Activated CD8-positive, alpha-beta memory T cell treated with anti-CD3 and anti-CD28 coated beads for 48 hours (primary cell): ENCODE measurements at places on chromosomes 7 and 10.

DNA sequence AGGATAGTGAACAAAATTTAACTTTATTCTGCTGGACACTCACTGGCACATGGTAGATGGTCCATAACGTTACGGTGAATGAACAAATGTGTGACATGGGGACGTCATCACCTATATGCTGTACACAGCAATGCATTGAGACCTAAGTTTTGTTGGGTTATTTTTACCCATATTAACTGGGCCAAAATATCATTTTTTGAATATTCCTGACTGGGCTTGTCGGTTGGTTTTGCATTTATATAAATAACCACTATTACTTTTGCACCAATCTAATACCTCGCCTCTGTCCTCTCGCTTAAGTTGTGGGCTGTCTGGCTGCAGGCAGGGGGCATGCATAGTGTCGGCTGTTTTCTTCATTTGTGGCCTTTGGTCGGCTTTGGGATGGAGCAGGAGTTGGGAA is 161.7 kb downstream of the USP6NL start:
- no peak for DNase-seq

GRCh38 chr10:103645141-103646054 is 151.9 kb downstream of the NEURL1 start:
- no peak for DNase-seq

GRCh38 chr7:2523941-2524807 is 4.6 kb downstream of the LFNG start:
- no peak for DNase-seq

- no peak for DNase-seq
Observed at GRCh38 chr10:132940791-132941465, 1.4 kb downstream of the CFAP46 start.

DNA sequence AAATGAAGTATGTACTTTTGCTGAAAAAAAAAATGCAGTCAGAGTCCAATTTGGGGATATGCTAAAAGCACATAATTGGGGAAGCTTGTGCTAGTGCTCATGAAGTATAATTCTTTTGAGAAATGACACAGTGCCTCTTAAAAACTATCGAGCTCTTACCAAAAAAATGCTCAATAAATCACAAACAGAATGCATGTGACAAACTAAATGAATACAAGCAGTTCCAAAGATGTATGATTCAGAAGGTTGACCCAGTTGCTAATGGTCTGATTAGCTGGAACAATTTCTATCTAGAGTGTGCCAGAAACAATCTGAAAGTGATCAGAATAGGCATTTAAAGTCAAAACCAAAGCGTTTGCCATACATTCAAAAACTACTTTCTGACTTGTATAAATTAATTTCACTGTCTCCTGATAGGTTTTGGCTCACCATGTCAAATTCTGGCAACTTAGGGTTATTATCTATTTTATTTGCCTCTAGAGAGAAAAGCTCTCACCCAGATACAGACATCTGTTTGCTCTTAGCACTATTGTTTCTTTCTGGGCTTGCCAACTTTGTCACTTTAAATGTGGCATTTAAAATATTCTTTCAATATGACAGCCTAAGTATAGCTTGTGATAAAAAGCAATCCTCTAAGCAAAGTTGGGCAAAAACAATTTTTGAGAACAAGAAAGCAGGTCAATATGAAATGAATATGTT is 114.7 kb upstream of the AHR start:
- no peak for DNase-seq

- no peak for DNase-seq
Observed at GRCh38 chr7:44599222-44599621, 7.2 kb upstream of the OGDH start.

- no peak for DNase-seq
Observed at GRCh38 chr7:159078911-159079270, 65.8 kb downstream of the VIPR2 start.

- no peak for DNase-seq
Observed at GRCh38 chr10:1809139-1809741, 71.9 kb upstream of the ADARB2 start.

GRCh38 chr7:140121326-140121725 is 55.5 kb downstream of the KDM7A start:
- DNase-seq = no peak

DNA sequence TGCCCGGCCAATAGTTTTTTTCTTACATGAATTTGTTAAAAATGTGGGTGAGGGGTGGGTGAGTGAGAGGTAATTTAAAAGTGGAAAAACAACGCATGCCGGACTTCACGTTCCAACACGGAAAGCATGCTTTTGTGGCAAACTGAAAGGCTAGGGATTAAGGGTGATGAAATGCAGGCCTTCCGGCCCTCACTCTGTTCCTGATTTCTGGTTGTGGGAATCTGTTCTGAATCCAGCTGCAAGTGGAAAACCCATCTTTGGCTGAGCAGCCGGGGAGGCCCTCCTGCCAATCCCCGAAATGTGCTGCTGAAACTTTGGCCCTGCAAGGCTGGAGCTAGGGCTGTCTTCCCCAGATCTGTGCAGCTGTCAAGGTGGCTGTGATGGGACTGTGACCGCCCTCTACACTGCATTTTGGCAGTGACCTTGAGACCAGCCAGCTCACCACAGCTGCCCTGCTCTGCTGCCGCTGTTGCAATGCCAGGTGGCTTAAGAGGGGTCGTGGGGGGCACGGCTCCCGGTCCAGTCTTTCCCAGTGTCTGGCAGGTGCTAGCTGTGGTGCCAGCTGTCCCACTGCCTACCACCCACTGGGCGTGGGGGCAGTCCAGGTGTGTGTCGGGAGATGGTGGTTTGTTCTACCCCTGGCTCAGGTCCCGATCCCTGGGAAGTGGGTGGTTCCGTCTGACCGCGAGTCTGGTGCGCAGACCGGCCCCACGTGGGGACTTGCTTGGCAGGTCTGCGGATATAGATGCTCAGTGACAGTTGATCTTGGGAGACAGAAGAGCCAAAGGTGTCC is 39.0 kb downstream of the TET1 start:
- DNase-seq = no peak

DNA sequence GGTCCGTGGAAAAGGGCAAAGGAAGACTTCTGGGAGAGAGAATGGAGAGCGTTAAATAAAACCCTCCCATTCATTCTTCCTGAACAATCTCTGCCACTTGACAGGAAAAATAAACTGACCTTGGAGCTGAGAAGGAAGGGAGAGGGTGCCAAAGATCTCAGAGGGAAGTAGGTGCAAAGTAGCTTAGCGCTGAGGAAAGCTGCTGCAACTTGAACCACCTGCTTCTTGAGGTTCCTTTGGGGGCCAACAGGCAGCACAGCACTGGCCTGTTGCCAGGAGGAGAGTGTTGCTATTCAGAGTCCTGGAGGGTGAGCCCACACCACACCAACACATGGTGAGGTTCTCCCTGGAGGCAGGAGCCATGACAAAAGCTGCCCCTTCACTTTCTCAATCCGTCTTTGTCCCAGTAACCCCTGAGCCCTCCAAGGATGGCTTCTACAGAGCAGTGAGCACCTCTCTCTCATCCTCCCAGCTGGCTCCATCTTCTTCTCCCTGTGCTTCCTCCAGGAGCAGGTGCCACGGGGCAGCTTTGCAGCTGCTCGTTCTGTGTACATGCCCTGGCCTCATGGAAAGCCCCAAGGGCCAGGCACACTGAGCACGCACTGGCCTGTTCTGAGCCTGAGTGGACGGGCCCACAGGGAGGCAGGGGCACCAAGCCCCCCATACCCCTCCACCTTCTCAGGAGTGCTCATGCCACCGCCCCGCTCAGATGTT is 101.3 kb downstream of the STRA8 start:
- DNase-seq = no peak

- DNase-seq = no peak
Observed at GRCh38 chr7:17680943-17681351, 259.3 kb downstream of the SNX13 start.

- no peak for DNase-seq
Observed at GRCh38 chr10:29642990-29643389, 8.2 kb upstream of the SVIL start.

DNA sequence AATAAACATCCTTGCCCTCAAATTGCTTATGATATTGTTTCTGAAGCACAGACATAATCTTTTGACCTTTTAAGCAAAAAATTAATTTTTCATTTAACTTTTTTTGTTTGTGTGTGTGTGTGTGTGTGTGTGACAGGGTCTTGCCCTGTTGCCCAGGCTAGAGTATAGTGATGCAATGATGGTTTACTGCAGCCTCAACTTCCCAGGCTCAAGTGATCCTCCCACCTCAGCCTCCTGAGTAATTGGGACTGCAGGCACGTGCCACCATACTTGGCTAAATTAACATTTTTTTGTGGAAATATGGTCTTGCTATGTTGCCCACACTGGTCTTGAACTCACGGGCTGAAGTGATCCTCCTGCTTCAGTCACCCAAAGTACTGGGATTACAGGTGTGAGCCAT is 68.9 kb downstream of the BMPR1A start:
- DNase-seq = no peak

DNA sequence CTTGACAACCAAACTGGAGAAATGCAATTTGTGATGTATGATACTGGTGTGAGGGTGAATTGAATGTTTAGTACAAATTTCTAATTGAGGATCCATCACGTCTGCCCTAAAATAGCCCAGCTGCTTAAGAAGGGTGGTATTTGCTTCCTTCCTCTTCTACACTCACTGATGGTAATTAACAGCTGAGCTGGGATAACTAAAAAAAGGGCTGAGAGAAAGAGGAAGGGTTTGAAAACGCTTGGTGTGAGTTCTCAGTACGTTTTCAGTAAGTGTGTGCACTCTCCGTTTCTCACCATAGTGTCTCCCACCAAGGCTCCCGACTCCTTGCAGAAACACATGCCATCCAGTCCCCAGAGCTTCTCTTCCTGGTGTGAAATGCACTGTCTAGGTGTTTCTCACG is 54.3 kb downstream of the MAP3K8 start:
- no peak for DNase-seq

DNA sequence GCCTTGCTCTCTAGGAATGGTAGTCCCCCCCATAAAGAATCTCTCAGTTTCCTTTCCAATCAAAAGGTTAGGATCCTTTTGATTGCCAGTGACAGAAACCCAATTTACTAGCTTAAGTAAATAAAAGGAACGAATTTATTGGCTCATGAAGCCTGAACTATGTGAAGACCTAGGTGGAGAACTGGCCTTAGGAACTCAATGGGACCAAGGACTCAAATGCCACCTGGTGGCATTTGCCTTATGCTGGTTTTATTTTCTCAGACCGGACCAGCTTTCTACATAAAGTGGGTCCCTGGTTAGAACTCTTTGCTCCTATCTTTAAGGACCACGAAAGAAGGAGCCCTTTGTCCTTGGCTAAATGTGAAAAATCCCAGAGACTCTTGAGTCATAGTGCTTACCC is 25.4 kb downstream of the CFTR start:
- DNase-seq = no peak

DNA sequence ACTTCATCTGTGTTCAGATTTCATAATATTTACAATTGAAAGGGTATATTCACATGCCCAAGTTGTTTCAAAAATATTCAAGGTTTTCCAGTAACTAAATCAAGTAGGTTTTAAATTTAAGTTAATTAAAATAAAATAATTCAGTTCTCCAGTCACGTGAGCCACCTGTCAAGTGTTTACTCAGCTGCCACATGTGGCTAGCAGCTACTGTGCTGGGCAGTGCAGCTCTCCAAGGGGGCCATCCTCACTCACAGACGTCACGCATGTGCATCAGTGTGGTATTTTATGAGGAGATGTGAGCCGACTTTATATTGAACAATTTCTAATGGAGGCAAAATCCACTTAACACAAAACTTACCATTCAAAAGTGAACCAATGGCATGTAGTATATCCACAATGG is 69.7 kb upstream of the CAMK2B start:
- DNase-seq = no peak

- DNase-seq = no peak
Observed at GRCh38 chr10:12961416-12962205, 39.9 kb downstream of the CCDC3 start.

GRCh38 chr10:77855404-77856155 is 71.0 kb downstream of the DLG5 start:
- no peak for DNase-seq

GRCh38 chr10:114103284-114103683 is 59.6 kb downstream of the ADRB1 start:
- DNase-seq = no peak
